Prostate gland (tissue), 2 donors: ENCODE measurements at places on chromosomes 16 and 17. TPM values are rescaled to one million over a fixed set of nuclear protein-coding genes. Genes with fewer than 3 reads are reported as not detected.

Gene TBC1D3I
- total RNA-seq: 0.85 TPM

Gene BRD7
- total RNA-seq: 66.0 TPM

- H3K36me3 ChIP-seq: no peaks in the 10 kb centered on the region
- H3K4me1 ChIP-seq: no peaks in the 10 kb centered on the region
- DNase-seq: no peak
- H3K27ac ChIP-seq: no peak overlapping the region
Measured at GRCh38 chr16:6447021-6447790, 885.4 kb upstream of the RBFOX1 start.

DNA sequence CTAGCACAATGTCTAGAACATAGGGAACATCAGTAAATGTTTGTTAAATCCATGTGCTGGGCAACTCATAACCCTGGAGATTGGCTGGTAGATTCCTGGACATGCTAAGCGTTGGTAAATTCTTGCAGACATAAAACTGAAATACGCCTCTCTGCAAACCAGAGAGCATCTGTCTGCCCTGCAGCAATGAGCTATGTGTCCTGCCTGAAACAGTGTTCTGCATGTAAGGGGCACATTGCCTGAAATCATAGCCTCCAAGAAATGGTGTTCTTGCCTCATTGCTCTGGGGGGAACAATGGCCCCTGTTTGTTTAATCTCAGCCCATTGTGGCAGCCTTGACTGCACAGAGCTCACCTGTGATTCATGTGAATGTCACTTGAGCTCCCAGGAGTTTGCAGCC, 113.5 kb upstream of the CCL2 start:
- peaks cover 2% of the 10 kb centered on the region for H3K27me3 ChIP-seq
- H3K36me3 ChIP-seq: no peaks in the 10 kb centered on the region
- DNase-seq: no peak
- H3K4me1 ChIP-seq: no peaks in the 10 kb centered on the region

DNA sequence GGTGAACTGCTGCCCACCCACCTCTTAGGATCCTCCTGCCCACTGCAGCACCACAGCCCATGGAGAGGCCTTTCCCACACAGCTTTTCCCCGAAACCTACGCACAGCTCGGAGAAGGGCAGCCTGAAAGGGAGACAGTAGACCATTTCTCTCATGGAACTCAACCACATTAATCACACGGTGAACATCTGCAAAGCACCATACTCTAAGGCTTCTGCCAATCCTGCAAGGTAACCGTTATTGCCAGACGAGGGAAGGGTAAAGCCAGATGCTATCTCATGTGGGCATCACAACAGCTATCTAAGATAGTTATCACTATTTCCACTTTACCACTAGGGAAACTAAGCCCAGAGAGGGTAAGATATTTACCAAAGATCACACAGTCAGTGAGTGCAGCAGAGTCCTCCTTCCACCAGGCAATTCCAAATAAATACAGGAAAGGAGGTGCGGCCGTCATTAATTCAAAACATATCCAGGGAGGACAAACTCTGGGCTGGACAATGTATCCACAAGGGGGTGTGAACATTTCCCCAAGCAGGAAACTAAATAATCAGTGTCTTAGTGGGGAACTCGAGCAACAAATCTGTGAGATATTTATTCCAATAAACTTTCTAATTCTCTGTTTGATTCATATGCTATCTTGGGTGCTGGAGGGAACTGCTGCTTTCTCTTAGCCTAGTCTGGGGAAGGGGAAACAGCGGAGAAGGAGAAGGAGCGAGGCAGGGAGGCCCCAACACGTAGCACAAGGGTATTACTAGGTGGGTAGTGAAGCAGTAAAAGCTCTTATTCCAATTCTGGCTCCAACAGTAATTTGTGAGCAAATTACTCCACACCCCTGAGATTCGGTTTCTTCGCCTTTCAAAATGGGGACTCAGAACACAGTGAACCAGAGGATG, 723 bp downstream of the TMEM186 start:
- H3K27ac ChIP-seq: peak overlapping the region; percentile 72
- no peak for DNase-seq
- peaks cover 10% of the 10 kb centered on the region for H3K4me1 ChIP-seq
- H3K4me3 ChIP-seq: peak overlapping the region; percentile 80

GRCh38 chr17:36008998-36009665, 7.8 kb upstream of the CCL15 start:
- H3K27ac ChIP-seq: no peak overlapping the region
- no peaks in the 10 kb centered on the region for H3K4me1 ChIP-seq
- DNase-seq: no peak

- no peak for DNase-seq
- H3K27me3 ChIP-seq: no peaks in the 10 kb centered on the region
- peaks cover 11% of the 10 kb centered on the region for H3K36me3 ChIP-seq
- no peaks in the 10 kb centered on the region for H3K4me1 ChIP-seq
- no peak overlapping the region for H3K27ac ChIP-seq
Measured at GRCh38 chr17:40086150-40087044, 14.0 kb downstream of the NR1D1 start.

GRCh38 chr17:74049967-74050458, 153.5 kb upstream of the RPL38 start:
- peaks cover 4% of the 10 kb centered on the region for H3K27me3 ChIP-seq
- no peaks in the 10 kb centered on the region for H3K36me3 ChIP-seq
- no peak overlapping the region for H3K27ac ChIP-seq
- no peaks in the 10 kb centered on the region for H3K4me1 ChIP-seq
- DNase-seq: no peak
- no peak overlapping the region for H3K4me3 ChIP-seq

- peak; percentile 59 for DNase-seq
- no peaks in the 10 kb centered on the region for H3K36me3 ChIP-seq
- peak overlapping the region; percentile 68 for H3K27ac ChIP-seq
- no peaks in the 10 kb centered on the region for H3K27me3 ChIP-seq
- peaks cover 14% of the 10 kb centered on the region for H3K4me1 ChIP-seq
Measured at GRCh38 chr17:70137451-70138230, 31.7 kb upstream of the KCNJ2 start.

Gene FNDC8
- total RNA-seq: not detected

DNA sequence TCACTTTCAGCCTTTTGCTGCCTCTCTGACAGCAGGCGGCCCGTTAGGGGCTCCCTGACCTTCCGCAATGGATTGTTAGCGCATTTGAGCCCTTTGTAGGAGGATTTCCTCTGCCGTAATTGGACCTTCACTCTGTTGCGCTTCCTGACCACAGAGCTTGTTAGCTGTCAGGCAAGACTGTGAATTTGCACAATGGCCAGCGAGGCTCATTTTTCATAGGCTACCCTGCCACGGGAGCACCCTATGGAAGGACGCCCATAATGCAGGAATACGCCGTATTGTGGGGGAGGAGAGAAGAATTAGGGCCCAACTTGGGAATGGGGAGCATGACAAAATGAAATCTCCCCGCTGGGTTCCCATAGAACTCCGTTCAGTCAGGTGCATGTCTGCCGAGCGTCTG, 205.2 kb upstream of the NLRP1 start:
- no peak for DNase-seq
- no peaks in the 10 kb centered on the region for H3K4me1 ChIP-seq
- H3K36me3 ChIP-seq: no peaks in the 10 kb centered on the region
- H3K4me3 ChIP-seq: no peak overlapping the region

DNA sequence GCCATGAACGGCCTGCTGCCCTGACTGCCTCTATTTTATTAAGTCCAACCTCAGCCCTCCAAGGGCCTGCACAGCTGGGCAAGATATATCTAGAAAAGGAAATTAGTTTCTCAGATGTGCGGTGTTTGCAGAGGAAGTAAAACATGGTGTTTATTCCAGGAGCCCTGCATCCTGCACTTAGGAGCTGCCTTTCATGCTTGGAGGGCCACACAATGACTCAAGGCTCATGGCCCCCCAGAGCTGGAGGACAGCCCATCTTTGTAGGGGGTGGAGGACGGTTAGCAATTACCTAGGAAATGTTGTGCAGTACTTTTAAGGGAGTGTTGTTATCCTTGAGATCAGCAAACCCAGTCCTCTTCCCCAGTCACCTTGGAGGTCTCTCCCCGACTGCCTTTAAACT, 80.5 kb downstream of the COPRS start:
- no peak for DNase-seq
- H3K36me3 ChIP-seq: no peaks in the 10 kb centered on the region
- no peaks in the 10 kb centered on the region for H3K4me1 ChIP-seq
- no peaks in the 10 kb centered on the region for H3K27me3 ChIP-seq
- no peak overlapping the region for H3K27ac ChIP-seq
- no peak overlapping the region for H3K4me3 ChIP-seq

DNA sequence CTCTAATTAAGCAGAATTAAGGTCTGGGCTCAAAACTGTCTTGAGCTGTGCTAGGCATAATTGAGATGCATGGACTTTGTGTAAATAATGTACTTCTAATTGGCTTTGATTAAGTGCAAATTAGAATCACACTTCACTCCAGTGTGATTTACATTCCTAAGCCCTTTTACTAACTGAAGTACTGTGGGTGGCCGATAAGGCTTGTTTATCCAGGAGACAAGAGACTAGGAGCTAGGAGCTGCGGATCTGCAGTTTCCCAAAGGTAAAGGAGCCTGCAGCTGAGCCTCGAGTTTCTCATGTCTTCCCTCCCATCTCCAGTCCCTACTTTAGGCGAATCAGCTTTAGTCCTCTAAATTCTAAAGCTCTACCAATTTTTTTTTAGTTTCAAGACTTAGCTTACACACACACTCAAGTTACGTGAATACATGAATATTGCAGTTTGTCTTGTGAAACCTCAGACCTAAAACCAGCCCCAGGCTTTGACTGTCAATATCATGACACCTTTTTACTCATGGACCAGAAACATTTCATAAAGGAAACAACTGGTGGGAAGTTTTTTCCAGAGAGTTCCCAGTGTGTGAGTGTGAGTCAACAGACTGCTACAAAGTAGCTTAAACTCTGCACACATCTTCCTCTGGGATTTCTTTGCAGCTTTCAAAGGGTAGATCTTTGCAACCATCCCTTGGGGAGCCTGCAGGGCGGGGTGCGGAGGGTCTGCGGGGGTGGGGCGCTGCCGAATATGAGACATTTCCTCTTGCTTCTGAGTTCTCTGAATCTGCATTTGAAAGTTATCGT, 113.9 kb upstream of the TBX2 start:
- no peaks in the 10 kb centered on the region for H3K27me3 ChIP-seq
- no peaks in the 10 kb centered on the region for H3K36me3 ChIP-seq
- no peak overlapping the region for H3K27ac ChIP-seq
- no peak overlapping the region for H3K4me3 ChIP-seq

- H3K27ac ChIP-seq: no peak overlapping the region
- DNase-seq: no peak
- no peaks in the 10 kb centered on the region for H3K36me3 ChIP-seq
- H3K4me3 ChIP-seq: no peak overlapping the region
- no peaks in the 10 kb centered on the region for H3K4me1 ChIP-seq
Measured at GRCh38 chr17:69448431-69449102, 34.1 kb downstream of the MAP2K6 start.

- peak; percentile 27 for DNase-seq
- peak within 1 kb of the TSS; percentile 60 for H3K4me3 ChIP-seq
- peak within 1 kb of the TSS; percentile 79 for H3K27ac ChIP-seq
- peaks cover 8% of the 10 kb centered on the region for H3K4me1 ChIP-seq
- H3K27me3 ChIP-seq: no peaks in the 10 kb centered on the region
- no peaks in the 10 kb centered on the region for H3K36me3 ChIP-seq
Measured at GRCh38 chr17:41812381-41813151, at the start of gene FKBP10. TSS of gene FKBP10 (plus strand) at chr17:41813004. CDS start at chr17:41813035, 31 bp downstream.

GRCh38 chr17:17691468-17692263, 10.4 kb downstream of the RAI1 start:
- DNase-seq: no peak
- no peaks in the 10 kb centered on the region for H3K36me3 ChIP-seq
- peak overlapping the region; percentile 96 for H3K27ac ChIP-seq
- peaks cover 55% of the 10 kb centered on the region for H3K4me1 ChIP-seq
- H3K4me3 ChIP-seq: no peak overlapping the region

GRCh38 chr16:86222965-86223551, 287.3 kb upstream of the FOXF1 start:
- no peak for DNase-seq
- peak overlapping the region; percentile 31 for H3K27ac ChIP-seq
- H3K4me3 ChIP-seq: no peak overlapping the region
- no peaks in the 10 kb centered on the region for H3K36me3 ChIP-seq

DNA sequence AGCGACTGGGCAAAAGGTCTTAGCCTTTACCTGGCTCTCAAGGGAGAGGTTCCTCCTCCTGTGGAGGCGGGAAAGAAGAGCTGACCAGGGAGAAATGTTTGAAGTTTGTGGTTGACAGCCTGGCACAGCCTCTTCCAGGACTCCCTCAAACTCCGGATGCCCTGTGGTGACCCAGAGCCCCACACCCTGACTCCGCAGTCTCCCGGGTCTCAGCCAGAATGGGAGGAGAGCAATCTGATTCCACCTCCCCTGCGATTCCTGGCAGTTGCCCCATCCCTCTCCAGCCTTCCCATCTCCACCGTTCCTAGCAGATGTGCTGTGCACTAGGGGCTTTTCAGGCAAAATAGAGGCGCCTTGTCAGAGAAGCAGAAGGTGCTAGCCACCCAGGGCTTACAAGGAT, 5.5 kb upstream of the DNAI2 start:
- no peaks in the 10 kb centered on the region for H3K4me1 ChIP-seq
- no peak overlapping the region for H3K4me3 ChIP-seq
- H3K27ac ChIP-seq: no peak overlapping the region
- H3K27me3 ChIP-seq: no peaks in the 10 kb centered on the region
